ENCODE measurements at places on chromosomes 3 and 15. TPM values are rescaled to one million over a fixed set of nuclear protein-coding genes. Genes with fewer than 3 reads are reported as not detected.

Gene LRRN1
- total RNA-seq: 1.7 TPM

DNA sequence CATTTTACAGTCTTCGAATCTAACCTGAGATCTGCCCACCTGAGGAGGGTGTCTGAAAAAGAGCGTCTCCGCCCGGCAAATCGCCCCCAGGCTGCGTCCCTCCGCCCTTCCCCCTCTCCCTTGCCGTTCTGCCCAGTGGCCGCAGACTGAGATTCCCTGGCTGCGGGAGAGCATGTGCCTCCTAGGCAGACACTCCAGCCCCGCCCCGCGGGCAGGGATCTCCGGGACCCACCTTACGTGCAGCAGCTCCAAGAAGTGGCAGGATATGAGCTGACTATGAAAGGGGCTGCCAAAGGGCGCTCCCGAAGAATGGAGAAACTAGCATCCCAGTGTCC lies 2.7 kb upstream of the WNT5A start:
- H3K4me3 ChIP-seq: peak overlapping the region; percentile 4
- H3K27me3 ChIP-seq: peaks cover 54% of the 10 kb centered on the region
- H3K27ac ChIP-seq: no peak overlapping the region
- H3K4me1 ChIP-seq: peaks cover 23% of the 10 kb centered on the region
- no peaks in the 10 kb centered on the region for H3K36me3 ChIP-seq

DNA sequence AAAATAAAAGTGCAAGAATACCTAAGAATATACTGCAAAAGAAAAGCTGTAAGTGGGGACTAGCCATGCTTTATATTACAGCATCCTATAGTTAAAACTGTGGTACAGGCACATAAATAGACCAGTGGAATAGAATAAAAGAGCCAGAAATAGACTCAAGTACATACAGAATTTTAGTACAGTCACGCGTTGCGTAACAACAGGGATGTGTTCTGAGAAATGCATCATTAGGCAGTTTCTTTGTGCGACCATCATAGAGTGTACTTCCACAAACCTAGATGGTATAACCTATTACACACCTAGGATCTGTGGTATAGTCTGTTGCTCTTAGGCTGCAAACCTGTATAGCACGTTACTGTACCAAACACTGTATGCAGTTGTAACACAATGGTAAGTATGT lies 61.8 kb downstream of the PCCB start:
- H3K27ac ChIP-seq: no peak overlapping the region
- DNase-seq: no peak
- H3K4me1 ChIP-seq: no peaks in the 10 kb centered on the region
- H3K36me3 ChIP-seq: peaks cover 6% of the 10 kb centered on the region

DNA sequence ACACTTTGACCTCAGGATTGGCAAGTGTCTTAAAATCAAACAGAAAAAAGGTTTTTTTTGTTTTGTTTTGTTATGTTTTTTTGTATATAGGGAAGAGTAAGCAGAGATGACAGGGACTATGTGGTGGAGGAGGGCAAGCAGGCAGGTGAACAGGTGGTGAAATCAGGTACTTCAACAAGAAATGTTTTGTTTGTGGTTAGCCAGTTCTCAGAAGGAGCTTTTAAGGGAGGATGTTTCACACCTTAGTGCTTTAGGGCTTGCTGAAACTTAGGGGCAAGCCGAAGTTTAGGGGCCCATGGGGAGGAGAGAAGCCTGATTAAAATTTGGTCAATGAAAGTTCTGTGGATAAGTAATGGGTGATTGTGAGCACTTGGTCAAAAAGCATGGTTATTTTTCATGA lies 370.7 kb upstream of the SLCO3A1 start:
- H3K4me3 ChIP-seq: peak overlapping the region; percentile 54
- peak; percentile 53 for DNase-seq
- H3K4me1 ChIP-seq: peaks cover 77% of the 10 kb centered on the region
- peak overlapping the region; percentile 63 for H3K27ac ChIP-seq
- H3K27me3 ChIP-seq: no peaks in the 10 kb centered on the region
- peaks cover 47% of the 10 kb centered on the region for H3K36me3 ChIP-seq

DNA sequence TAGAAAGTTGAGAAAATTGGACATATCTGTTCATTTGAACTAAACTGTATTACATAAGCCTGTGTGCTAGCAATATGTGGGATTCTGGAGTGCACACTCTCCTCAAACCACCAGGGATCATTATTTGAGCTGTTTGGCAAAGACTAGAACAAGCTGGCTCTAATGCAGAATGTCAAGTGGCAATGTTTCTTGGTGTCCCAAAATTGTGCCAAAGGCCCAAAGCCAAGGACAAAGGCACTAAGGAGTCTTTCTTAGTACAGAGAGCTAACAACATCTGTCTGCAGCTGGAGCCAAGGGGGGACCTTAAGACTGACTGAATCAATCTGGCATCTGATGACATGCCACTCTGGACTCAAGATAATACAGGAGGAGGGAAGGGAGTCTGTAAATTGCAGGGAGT lies 76.7 kb upstream of the STRIT1 start:
- no peak overlapping the region for H3K4me3 ChIP-seq
- no peak overlapping the region for H3K27ac ChIP-seq
- H3K27me3 ChIP-seq: peaks cover 2% of the 10 kb centered on the region
- no peaks in the 10 kb centered on the region for H3K4me1 ChIP-seq

DNA sequence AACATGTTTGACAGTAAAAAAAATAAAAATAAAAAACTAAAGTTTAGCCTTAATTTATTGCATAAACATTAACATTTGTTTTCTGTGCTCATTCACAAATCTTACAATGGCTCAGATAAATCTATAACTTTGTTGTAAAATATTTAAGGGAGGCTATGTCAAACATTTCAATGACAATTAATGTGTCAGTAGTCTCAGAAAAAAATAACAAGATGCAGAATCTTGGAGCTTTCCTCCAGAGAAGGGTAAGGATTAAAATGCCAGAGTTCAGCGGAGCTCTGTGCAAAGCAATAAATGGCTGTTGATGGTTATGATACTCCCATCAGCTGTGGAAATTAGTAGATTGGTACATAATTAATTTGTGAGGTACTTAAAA lies 20.0 kb upstream of the CAPN7 start:
- H3K4me1 ChIP-seq: no peaks in the 10 kb centered on the region
- no peak overlapping the region for H3K27ac ChIP-seq
- no peaks in the 10 kb centered on the region for H3K36me3 ChIP-seq
- DNase-seq: no peak

GRCh38 chr3:89061259-89061658 lies 46.2 kb upstream of the EPHA3 start:
- no peaks in the 10 kb centered on the region for H3K36me3 ChIP-seq
- no peak for DNase-seq
- H3K27ac ChIP-seq: no peak overlapping the region
- H3K4me1 ChIP-seq: no peaks in the 10 kb centered on the region
